ENCODE measurements at places on chromosomes 5 and 9.

DNA sequence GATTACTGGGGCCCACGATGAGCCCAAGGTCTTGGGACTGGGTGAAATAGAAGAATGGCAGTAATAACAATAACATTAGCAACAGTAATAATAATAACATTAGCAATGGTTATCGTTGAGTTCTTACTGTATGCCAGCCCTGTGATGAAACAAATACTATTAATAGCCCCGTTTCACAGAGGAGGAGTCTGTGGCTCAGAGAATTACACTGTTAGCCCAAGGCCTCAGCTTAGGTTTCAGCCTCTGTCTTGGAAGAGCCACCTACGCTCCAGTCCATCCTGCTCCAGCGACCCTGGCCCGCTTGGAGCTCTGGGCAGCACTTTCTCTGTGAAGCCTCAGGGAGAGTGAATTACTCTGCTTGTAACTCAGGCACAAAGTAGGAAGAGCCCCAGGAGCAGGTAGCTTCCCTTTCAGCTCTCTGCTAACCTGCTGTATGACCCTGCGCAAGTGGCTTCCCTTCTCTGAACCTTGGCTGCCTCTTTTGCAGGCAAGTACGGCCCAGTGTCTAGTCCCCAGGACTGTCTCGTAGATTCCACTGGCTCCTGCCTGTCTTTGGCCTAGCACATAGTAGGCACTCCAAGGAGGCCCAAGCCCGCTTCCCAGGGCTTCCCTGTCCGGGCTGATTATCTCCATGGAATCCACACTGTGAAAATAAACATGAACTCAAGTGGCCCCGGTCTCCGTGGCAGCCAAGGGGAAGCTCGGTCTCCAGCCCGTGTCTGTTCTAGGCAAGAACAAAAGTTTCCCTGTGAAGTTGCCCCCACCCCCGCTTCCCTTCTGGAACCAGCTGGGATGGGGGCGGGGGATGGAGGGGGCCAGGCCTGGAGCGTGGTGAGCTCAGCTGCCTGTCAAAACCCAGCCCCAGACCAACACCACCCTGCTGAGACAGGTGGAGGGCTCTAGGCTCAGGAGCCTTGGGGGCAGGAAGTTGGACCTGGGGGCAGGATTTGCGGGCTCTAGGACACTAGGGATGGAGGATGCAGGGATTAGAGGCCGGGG, 26.2 kb upstream of the LMX1B start:
- DNase-seq, result peak; percentile 88

- DNase-seq, result no peak
These were observed 48.9 kb upstream of the MTAP start for GRCh38 chr9:21753523-21753922.

DNA sequence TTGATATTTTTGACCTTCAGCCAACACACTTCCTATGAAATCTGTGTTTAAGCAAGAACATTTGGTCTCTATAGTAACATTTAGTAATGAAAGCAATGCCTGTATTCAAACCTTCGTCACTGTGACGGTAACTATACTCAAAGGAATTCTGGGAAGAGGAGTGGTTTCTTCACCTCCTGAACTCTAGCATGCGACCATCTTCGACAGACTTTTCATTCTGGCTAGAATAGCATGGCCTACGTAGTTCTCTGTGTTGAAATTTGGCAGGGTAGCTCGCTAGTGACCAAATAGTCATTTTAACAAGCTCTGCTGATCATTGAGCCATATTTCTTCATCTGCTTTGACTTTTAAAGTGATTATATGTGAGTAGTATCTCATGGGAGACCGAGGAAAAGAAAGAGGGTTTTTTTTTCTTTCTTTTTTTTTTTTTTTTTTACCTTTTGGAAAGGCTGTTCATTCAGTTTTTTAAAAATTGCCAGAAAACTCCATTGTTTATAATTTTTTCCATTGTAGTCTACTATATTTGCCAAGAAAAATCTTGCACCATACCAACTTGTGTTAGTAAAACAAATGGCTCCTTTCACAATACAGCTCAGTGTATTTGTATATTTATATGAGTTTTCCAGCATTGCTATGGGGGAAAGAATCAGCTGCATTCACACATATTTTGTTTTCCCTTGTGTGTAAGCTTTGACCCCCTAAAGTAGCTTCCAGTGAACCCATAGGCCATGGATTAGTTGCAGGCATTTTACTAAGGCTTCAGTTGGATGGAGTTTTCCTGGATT, 166.8 kb downstream of the NNT start:
- DNase-seq, result no peak

DNA sequence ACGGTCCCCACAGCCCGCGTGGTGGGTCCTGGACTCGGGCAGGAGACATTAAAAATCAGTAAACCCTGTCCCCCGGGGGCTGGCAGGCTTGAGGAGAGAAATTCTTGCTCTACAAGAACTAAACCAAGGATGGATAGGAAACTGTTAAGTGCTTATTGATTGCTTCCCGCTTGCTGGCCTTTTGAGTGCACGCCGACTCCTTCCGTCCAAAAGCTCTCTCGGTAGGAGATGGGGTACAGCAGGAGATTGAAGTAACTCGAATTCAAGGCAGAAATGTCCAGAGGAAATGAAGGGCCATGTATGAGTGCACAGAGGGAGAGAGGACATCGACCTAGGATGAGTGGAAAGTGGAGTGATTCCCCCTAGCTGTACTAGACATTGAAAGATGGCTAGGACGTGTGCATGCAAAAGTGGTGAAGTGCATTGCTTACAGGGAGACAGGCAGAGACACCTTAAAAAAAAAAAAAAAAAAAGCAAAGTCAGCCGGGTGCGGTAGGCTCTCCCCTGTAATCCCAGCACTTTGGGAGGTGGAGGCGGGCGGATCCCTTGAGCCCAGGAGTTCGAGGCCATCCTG, 923 bp downstream of the RECK start:
- DNase-seq, result no peak

DNA sequence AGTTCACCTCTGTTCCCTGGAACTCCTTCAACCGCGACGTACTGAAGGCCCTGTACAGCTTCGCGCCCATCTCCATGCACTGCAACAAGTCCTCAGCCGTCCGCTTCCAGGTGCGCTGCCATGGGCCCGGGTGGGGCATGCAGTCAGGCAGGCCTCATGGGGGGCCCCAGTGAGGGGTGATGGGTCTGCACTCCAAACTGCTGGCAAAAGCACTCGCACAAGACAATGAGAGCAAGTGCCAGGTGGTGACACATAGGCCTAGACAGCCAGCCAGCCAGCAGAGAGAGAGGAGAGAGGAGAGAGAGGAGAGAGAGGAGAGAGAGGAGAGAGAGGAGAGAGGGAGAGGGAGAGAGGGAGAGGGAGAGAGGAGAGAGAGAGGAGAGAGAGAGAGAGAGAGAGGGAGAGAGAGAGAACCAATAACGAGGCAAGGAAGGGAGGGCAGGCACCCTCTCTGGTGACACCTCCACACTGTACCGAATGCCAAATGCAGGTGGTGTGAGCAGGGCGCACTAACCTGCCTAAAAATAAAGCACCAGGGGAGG, 21.0 kb downstream of the DBH start:
- DNase-seq, result no peak

- DNase-seq, result no peak
These were observed 30.9 kb upstream of the OLFM1 start for GRCh38 chr9:135056541-135056940.

- DNase-seq, result no peak
These were observed 336.9 kb upstream of the MSX2 start for GRCh38 chr5:174387448-174387847.

- DNase-seq, result no peak
These were observed 19.8 kb upstream of the IFNK start for GRCh38 chr9:27504259-27504658.

DNA sequence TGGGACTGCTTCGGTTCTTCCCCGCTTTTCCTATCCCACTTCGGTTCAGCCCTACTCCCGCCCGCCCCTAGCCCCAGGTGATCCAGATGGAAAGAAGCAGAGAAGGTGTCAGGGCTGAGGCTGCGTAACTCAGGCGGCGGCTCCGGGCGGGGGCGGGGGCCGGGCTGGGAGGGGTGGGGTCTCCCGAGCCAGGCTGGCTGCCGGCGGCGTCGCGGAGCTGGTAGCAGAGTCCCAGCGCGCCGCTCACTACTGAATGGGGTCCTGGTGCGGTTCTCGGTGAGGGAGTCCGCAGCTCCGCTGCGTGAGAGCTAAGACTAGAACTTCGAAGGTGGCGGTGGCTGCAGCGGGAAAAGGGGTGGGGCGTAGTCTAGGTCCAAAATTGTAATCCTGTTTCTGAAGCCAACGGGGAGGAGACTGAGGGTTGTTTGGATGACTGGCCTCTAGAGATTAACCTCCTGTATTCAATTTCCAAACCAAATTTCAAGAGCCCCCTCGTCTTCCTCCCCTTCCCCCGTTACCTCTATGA, 1.4 kb downstream of the PRR16 start:
- DNase-seq, result peak; percentile 33

GRCh38 chr9:113364951-113365350, 11.8 kb downstream of the HDHD3 start:
- DNase-seq, result no peak

DNA sequence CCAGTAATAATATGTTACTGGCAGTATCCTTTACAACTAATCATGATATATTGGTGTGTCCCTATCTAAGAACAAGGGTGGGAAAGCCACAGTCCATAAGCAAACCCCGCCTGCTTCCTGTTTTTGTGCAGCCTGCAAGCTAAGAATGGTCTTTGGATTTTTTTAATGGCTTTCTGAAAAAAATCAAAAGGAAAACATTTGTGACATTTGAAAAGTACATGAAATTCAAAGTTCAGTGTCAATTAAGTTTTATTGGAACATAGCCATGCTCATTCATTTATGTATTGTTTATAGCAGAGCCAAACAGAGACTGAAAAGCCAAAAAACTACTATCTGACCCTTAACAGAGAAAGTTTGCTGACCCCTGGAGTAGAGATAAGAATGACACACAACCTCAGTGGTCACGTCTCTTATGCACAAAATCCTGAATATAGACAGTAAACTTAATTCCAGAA, 12.8 kb upstream of the TMEM245 start:
- no peak for DNase-seq

DNA sequence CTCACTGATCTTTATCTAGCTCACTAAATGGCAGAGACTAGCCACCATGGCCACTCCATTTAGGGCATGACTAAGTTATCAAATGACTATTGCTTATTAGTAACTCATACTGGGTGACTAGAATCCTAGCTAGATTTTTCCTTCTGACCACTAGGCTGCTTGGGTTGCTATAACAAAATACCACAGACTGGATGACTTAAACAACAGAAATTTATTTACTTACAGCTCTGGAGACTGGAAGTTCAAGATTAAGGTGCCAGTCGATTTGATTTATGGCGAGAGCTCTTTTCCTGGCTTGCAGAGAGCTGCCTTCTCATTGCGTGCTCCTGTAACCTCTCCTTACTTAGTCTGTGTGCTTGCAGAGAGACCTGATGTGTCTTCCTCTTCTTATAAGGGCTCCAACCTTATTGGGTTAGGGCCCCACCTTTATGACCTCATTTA, 55.0 kb upstream of the APC start:
- DNase-seq, result no peak

- peak; percentile 19 for DNase-seq
These were observed 694 bp upstream of the PLIN2 start for GRCh38 chr9:19127871-19128500.

DNA sequence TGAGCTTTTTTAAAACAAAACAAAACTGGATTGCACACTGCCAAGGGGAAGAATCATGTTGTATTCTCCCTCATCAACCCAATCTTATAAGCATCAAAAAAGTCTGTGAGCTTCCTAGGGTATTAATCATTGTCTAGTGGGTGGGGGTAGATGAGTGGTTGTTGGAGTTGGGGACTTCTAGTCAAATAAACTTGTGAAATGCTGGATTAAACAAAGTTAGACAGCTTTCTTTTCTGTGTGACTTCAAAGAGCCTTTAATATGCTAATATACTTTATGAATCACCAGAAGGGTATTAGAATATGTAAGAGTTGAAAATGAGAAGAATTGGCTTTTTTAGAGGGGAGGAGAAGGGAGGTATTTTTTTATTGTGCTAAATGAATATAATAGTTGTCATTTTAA, 87.7 kb downstream of the GALNT10 start:
- DNase-seq, result no peak

DNA sequence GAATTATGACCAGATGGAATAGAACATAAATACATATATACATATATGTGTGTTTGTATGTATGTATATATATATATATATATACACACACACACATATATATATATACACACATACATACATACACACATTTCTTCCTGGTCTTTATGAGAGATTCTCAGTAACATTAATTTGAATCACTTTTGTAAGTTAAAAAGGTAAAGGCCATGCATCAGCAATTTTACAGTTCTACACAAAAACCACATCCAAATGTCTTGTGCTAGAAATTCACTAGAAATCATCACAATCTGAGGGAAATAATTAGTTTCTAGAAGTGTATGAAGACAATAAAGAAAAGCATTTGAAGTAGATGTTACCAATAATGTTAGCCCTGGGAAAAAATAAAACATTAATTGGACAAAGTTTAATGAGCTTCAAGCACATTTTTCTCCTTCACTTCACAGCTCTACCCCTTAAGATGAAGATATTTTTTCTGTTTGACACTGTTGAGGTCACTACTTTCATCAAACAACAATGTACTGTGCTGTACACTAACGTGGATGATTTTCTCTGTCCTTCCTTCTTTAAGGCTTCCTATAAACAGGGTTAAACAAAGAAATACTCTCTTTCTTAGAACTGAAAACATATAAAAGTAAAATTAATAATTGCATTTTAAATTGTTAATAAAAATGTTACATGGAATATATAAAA, 189.2 kb upstream of the NR4A3 start:
- DNase-seq, result no peak

GRCh38 chr5:157290156-157290980, 24.4 kb downstream of the CYFIP2 start:
- no peak for DNase-seq

- no peak for DNase-seq
These were observed 61.1 kb upstream of the SAP30L start for GRCh38 chr5:154384480-154385235.

- no peak for DNase-seq
These were observed 4.0 kb downstream of the DBH start for GRCh38 chr9:133640160-133640559.

DNA sequence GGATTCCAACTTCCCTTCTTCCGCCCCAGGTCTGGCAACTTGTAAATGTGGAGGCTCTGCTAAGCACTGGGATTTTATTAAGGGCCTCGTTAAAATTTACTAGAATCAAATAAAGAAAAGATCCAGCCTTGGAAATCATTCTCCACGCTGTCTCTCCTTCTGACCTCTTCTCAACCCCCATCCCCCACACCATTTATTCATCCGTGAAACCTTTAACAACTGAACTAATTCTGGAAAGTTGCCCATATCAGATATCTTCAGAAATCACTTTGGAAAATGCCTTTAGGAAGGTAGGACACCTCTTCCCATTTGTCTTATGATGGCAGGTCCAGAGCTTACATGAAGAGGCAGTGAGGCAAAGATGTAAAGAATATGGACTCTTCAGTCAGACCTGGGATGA, 288.5 kb downstream of the SLIT3 start:
- DNase-seq, result no peak

GRCh38 chr5:68534956-68535520, 319.5 kb downstream of the PIK3R1 start:
- DNase-seq, result no peak

DNA sequence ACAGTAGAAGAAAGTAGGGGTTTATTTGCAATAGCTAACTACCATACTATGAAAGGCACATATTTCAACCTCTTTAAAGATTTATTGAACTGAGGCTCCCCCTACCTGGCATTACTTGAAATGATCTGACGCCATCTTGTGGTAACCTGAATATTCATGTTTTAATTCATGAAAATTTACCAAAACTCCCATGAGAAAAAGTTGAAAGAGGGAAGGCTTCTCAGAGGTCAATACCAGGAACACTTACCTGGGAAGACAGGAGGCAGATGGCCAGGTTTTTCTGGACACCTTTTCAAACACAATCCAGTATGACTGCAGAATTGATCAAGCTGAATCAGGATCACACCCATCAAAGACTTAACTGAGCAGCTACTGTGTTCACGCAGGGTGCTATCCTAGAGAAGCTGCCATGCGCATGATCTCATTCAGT, 9.4 kb downstream of the PRELID2 start:
- DNase-seq, result no peak
